ENCODE measurements at places on chromosomes 1 and 21.

GRCh38 chr1:2231532-2232254, 3.6 kb downstream of the SKI start:
- no peak for DNase-seq

GRCh38 chr1:197198911-197199310, 52.4 kb upstream of the ASPM start:
- DNase-seq, result no peak

GRCh38 chr1:200666309-200666708, 3.4 kb downstream of the DDX59 start:
- no peak for DNase-seq

DNA sequence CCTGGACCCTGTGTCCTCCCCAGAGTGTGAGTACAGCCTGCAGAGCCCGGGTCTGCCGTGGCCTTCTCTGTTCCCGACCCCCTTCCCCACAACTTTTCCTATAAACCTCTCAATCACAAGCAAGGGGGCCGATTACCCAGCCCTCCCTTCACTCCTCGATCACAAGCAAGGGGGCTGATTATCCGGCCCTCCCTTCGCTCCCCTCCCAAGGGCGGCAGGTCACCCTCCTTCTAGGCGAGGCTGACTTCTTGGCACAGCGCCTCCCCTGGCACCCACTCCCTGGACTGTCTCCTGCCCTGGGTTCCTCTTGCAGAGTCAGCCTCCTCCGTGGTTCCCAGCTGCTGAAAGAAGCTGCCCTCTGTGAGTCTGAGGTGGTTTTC, 12.3 kb upstream of the LDLRAP1 start:
- no peak for DNase-seq

GRCh38 chr1:146016891-146017290, 4.6 kb downstream of the HJV start:
- no peak for DNase-seq

DNA sequence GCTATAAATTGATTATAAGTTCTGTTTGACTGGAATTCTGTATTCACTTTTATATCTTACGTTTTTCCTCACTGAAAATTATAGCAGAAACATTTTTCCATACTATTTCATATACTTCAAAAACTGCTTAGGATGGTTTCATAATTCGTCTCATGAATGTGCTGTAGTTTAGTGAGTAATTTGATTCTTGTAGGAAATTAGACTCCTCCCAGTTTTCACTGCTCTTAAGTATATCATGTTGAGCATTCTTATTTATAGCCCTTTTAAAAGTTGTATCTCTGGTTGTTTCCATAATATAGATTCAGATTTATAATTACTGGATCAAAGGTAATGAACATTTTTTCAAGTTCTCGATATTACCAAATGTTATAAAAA, 250.6 kb downstream of the FMN2 start:
- no peak for DNase-seq

DNA sequence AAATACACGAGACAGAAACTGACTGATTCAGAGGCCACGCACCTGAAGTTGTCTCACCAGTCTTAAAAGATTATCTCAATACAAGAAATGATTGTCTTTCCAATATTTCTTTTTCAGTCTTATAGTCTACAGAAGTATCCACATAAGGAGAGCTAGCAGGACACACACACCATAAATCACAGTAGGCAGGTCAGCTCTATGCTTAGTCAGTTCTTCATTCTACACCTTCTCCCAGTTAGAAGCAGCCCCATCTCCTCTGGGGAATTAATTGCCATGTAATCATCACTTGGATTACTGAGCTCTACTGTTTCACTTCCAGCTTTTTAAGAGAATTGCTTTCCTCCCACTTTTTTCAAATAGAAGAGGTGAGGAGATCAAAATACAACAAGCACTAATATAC, 59.6 kb downstream of the SMYD3 start:
- no peak for DNase-seq

GRCh38 chr1:102691592-102692090, 416.7 kb downstream of the COL11A1 start:
- DNase-seq, result no peak

DNA sequence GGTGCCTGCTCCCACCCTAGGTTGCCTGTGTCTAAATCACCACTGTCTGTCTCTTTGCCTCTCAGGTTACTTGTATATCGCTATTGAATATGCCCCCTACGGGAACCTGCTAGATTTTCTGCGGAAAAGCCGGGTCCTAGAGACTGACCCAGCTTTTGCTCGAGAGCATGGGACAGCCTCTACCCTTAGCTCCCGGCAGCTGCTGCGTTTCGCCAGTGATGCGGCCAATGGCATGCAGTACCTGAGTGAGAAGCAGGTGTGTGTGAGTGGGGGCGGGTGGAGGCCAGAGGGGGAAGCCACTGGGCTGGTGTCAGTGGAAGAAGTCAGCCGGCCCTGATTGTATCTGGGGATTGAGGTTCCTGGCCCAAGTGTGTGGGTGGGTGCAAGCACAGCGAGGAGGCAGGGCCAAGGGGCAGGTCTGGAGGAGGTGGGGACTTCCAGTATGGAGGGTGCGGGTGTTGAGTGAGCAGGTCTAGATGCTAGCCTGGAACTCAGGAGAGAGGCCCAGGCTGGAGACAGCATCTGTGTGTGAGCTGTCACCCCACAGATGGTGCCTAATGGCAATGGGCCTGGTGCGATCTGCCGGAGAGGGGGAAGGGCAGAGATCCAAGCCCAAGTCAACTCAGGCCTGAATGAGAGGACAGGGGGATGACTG, 17.2 kb downstream of the TIE1 start:
- no peak for DNase-seq

GRCh38 chr1:193222056-193222615, 35.7 kb upstream of the B3GALT2 start:
- no peak for DNase-seq

DNA sequence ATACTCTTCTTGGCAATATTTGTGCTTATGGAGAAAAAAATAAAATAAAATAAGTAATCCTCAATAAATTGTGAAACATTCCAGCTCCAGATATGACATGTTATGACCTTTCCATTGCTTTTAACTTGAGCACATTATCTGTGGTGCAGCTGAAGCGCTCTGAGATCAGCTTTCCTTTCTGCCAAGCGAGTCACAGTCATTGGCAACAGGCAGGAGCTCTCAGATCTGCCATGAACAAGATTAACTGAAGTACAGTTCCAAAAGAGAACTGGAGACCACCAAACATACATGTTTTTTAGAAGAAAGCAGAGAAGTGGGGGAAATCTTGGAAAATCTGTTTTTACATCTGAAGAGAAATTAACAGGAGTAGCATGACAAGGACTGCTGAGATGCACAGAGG, 89.2 kb upstream of the DSCAM start:
- DNase-seq, result no peak

DNA sequence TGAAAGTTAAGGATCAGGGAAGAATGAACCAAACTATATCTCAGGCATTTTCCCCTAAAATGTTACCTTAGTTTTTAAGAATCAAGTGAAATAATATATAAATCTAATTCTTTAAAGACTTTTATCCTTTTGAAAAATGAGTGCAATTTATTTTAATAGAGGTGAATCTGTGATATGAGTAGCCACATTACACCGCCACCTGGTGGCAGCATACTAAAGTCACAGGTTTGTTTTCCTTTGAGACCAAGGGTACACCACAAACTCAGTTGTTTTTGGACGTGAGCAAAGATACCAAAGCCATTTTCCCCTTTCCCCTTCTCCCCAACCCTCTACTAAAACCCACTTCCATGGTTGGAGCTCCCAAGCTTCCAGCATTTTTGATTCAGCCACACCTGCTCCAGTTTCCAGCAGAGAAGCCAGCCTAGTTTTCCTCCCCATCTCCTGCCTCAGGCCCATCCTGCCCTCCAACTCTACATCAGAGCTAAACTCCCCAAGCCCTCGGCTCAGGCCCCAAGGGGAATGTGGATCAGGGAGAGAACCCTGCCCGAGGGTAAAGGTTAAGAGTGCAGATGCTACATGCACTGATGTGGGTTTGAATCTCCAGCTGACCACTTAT, 22.9 kb upstream of the LDLRAP1 start:
- no peak for DNase-seq

DNA sequence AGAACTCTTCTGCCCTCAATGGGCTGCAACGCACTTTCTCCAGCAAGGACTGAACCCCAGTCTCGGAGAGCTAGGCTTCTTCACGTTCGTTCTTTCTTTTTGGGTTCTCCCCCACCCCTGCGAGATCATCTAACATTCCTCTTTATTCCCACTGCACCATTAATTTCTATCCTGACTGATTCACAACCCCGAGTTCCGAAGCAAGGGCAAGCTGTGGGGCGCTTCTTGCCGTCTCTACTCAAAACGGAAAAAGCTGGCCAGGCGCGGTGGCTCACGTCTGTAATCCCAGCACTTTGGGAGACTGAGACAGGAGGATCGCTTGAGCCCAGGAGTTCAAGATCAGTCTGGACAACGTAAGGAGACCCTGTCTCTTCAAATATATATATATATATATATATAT, 37.4 kb upstream of the BTG2 start:
- no peak for DNase-seq

DNA sequence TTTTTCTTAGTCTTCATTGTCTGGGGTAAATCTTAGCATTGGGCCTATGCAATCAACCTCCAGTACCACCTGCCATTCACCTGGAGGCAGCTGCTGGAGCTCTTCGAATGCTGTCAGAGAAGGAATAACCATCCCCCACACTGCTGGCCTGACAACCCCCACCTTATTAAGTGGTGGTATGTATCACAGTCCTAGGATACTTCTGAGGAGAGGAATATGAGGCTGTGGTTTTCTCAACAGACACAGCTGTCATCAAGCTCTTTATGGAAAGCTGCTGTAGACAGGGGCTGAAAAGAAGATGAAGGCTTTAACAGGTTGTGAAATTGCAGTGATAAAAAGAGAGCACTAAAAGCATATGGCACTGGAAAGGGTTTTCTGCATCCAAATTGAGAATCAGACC, 61.7 kb downstream of the TSEN15 start:
- no peak for DNase-seq

DNA sequence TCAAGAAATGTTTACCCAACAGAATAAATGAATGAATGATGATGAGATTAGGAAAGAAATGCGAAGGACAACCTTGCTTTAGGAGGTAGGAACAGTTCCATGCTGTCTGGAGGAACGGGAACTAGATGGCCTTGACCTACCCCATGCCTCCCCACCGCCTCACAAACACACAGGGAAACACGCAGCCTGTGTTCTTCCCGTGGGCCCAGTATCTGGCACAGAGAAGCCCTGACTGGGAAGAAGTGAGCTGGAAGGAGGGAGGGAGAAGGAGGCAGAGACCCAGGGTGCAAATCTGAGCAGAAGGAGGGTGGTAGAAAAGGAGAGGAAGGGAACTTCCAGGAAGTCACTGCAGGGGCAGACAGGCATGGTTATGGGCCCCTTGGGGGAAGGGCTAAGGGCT, 3.5 kb upstream of the ADORA1 start:
- DNase-seq, result no peak

- no peak for DNase-seq
These were observed 61.4 kb upstream of the S1PR1 start for GRCh38 chr1:101175466-101175865.

GRCh38 chr1:52474807-52475206, 70.4 kb downstream of the PRPF38A start:
- no peak for DNase-seq

GRCh38 chr1:203317429-203318228, 12.3 kb downstream of the BTG2 start:
- no peak for DNase-seq

DNA sequence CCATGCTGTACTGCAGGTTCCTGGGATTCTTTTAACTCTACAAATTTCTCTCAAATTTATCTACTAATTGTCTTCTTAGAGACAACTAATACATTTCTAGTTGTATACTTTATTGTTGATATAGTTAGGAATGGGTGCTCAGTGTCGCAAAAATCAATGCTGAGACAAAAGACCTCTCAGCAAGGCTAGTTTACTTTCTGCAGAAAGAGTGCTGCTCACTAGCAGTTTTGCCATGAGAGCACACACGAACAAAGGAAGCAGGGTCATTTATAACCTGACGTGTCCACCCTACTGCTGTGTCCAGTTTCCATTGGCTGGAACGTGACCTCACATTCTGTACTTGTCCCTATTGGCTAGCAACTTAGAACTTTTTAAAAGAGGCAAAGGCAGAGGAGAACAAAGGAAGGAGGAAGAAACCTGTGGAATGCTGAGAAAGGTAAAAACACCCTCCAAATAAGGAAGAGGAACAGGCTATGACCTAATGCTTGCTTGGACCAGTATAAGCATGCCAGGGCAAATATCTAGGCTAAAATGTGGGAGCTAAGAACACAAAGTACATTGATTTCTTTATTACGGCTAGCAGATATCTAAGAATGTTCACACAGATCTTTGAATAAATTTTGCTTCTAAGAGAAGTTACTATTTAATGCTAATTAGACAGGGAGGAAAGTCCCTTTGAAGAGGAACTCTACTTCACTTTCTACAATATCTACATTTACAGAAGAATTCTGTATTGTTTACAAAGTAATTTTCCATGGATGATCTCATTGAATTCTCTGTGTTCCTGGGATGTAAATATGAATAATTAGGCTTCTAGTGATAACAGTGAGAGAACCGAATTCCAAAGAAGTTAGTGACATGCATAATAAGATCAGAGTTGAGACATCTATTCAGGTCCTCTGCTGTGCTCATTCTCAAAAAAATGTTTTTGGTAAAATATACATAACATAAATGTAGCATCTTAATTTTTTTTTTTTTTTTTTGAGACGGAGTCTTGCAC, 86.0 kb upstream of the MAP10 start:
- DNase-seq, result no peak

GRCh38 chr1:104671684-104672353, 922.1 kb downstream of the AMY1C start:
- no peak for DNase-seq

DNA sequence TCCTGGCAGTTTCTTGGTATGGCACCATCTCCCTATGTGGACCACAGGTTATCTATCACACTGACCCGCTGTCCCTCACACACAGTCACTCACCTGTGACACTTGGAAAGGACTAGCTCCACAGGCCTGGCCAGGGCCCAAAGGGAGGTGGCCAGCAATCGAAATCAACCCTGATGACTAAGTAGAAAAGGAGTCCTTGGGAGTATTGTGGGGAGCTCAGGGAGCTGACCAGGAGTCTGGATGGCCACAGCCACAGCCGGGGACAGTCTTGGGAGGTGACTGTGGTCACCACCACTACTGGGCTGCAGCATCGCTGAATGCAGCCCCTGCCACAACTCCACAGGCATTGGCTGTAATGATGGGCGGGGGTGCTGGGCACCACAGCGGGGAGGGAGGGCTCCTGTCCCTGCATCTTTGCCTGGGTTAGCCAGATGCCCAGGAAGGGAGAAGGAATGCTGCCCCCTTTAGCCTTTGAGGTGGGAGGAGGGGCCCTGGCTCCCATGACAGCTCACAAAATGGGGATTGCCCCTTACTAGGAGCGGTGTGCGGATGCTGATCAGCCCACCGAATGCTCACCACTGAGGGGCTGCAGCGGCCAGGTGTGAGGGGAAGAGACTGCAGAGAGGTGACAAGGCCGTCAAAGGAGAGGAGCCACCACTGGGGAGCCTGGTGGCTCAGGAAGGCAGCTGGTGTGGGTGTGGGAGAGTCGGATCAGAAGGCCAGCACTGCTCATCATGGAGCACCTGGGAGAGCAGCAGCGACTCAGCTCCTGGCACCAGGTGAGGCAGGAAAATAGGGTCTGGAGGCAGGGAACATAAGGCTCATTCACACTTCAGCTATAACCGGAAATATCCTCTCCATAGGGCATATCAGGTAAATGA, 61.3 kb downstream of the H3-3A start:
- DNase-seq, result peak; percentile 77
